ENCODE measurements at places on chromosomes 6 and 20.

DNA sequence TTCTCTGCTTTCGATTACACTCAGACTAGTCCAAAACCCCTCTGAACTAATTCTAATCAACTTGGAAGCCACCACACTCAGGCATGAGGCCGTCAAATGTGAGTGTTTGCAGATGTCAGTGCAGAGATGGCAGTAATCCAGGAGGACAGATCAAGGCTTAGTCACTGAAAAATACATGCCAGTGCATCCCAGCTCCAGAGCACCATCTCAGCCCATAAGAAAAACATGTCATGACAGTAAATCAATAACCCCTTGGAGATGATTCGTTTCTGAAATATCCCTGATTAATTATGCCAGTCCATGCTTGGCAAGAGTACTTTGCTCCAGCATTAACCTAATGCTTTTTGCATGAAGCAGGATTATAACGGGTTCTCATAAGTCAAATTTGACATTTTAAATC is 179.5 kb downstream of the ADAT2 start:
- no peak for DNase-seq

DNA sequence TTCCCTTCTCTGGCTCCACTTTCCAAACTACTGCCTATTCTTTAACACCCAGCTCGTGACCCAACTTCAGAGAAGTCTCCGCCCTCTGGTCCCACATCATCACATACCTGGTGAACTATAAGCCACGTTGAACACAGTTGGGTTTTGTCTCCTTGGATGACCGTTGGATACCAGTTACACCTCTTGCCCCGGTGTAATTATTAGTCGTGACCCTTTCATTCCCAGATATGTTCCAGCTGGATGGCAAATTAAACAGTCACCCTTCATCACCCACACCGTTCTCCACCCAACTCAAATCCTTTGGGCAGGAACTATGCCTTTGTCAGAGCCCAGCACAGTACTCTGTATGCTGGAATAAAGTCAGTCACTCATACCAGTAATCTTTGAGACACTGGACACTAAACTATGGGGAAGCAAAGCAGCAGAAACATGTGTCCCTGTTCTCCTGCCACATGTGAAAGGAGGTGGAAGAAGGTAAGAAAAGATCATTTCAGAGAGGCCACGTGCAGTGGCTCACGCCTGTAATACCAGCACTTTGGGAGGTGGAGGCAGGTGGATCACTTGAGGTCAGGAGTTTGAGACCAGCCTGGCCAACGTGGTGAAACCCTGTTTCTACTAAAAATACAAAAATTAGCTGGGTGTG is 22.5 kb downstream of the PLAGL2 start:
- no peak for DNase-seq

DNA sequence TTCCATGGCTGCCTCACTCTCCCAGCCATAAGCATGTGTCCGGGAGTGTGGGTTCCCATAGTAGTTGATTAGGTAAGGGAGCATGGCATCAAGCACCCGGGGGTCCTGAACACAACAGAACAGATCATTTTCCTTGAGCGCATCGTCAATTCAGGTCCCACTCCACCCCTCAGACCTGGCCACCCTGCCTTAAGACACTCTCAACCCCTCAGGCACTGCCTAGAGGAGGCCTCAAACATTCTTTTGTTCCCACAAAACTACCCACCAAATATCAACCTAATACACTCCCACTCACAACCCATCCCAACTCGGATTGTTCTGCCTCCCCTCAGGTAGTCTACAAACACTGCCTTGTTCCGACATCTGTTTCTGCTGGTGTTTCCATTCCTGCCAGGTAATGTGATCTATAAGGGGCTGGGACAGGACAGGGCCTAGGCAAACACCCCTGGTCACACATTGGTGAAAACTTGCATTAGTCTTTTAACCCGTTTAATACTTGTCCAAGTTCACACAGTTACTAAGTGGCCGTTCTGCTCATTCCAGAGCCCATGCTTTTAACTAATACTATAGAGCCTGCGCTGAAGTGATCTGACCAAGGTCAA is 1.4 kb downstream of the NFS1 start:
- DNase-seq = no peak

DNA sequence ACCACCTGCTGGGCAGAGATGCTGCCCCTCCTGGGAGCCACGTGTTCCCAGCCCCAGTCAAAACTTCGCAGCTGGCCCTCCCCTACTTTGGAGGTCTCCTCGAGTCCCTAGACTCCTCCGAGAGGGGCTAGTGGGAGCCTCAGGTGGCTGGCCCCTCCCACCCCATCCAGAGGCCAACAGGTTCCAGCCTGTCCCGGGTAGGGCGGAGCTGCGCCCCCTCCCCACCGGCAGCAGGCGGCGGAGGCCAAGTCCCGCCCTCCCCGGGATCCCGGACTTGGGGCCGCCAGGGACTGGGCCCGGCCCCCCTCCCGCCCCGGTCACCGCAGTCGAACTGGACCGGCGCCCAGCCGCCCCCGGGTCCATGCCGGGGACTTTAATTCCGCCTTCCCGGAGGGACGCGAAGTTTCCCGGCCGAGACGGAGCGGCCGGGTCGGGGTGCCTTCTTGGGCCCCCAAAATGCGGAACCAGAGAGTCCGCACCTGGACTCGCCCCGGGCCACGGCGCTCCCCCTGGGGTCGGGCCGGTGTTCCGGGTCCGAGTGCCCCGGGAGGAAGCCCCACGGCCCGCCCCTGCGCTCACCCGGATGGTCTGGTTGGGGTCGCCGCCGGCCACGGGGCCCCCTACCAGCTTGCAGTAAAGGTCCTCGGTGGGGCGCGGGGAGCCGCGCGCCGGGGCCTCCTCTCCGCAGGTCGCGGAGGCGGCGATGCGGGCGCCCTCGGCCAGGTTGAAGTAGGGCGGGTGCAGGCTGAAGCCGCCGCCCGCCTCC is 559 bp downstream of the LAMA5 start:
- DNase-seq = no peak

- DNase-seq = no peak
These were observed 373.8 kb downstream of the GJA1 start for GRCh38 chr6:121809211-121809610.

DNA sequence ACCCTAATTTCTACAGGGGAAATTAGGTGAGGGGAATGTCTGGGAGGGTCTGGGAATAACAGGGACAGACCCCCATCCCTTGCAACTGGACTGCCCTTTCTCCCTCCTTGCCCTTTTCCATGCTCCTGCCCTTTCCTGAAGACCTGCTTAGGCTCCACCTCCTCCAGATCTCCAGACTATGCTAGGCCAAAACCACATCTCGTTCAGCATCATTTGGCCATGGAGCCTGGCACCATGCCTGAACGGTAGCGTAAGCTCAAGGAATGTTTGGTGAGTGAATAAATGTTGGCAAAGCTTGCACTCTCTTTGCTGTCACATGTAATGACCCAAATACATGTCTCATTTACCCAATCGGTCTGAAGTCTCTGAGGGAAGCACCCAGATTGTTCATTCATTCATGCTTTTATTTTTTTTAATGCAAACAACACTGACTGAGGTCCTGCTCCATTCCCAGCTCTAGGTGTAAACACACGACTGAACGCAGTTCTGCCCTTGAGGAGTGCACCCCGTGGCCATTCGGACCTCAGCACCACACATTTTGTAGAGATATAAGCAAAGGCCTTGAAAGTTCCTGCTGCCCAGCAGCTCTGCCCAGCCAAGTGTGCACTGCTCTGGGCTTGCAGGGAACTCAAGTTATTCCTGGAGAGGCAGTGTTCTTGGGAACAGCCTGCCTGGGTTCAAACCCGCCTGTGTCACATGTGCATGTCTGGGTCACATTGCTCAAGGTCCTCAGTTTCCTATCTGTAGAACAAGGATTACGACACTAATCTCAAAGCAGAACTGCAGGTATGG is 1.1 kb upstream of the GRM4 start:
- no peak for DNase-seq

DNA sequence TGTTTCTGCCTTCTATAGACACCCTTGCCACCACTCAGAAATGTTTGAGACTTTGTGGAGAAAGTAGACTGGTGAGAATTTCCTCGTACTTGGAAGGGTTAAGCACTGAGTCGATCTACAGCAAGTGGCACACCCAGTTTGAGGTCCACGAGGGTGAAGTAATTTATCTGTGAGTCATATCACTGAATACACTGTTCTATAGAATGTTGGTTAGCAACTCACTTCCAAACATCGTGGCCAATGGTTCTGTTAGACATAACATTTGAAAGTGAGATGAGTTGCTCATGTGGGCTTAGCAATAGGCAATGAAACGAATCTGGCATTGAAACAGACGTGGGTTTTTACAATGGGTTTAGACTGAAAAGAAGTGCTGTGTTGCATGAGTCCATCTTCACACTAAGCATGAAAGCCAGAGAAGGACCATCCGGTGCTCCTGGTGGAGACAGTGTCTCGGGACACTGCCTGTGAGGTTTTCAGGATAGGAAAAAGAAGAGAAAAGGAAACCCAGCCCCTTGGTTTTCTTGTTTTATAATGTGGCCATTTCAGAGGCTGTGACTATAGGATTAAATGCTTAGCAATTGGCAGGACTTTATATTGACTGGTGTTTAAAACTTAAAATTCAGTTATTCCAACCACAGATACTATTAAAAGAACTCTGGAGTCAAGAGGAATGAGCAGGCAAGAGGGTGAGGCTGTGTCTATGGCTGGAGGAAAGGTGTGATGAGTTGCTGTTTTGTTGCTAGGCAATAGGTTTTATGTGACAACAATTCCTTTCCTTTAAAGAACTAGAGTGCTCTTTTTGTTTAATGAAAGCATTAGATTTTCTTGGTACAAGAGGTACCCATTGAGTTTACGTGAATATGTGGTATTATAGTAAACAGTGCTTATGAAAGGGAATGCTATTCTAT is 31.0 kb upstream of the EZR start:
- DNase-seq = no peak

Measured in thoracic aorta (tissue), 2 donors.